ENCODE measurements at places on chromosomes 5 and 9.

GRCh38 chr5:173243831-173244305, 8.9 kb upstream of the NKX2-5 start:
- no peak for DNase-seq

GRCh38 chr5:132230871-132231270, 3.2 kb upstream of the P4HA2 start:
- DNase-seq: no peak

DNA sequence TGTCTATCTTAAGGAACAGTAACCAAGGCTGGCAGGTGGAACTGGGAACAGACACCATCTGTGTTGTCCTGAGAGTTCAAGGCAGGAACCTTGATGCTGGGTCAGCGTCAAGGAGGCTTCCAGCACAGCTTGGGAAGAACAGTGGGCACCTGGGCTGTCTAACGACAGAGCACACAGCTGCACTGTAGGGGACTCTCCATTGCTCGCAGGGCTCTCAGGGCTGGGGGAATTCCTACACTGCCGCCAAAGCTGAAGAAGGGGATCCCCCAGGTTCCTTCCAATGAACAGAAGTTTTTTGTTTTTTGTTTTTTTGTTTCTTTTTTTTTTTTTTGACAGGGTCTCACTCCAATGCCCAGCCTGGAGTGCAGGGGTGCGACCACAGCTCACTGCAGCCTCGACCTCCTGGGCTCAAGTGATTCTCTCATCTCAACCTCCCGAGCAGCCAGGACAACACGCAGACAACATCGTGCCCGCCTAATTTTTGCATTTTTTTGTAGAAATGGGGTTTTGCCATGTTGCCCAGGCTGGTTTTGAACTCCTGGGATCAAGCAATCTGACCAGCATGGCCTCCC, 81.9 kb downstream of the PTPN3 start:
- DNase-seq: no peak

DNA sequence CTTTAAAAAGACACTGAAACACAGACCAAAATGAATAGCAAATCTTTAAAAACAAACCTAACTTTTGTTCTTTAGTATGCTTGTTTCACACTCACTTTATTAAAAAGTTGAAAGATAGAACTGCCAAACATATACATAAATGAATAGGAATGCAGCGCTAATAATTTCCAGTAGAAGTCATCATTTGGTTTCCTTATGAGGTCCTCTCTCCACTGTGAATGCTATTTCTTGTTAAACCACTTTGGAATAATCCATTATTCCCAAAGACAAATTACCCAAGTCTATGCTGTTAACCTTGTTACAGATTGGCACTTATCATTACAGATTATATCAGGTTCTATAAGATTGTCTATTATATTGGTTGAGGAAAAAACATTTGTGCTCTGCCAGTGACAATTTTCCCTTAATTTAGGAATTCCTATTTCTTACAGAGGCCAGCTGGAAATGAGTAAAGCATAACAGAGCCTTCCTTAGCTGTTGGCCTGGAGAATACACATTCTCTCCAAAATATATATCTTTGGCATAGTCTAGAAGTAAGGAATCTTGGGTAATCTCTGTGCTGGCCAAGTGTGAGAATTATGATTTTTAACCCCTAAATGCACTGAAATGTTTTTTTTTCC, 29.3 kb upstream of the MINAR2 start:
- no peak for DNase-seq

DNA sequence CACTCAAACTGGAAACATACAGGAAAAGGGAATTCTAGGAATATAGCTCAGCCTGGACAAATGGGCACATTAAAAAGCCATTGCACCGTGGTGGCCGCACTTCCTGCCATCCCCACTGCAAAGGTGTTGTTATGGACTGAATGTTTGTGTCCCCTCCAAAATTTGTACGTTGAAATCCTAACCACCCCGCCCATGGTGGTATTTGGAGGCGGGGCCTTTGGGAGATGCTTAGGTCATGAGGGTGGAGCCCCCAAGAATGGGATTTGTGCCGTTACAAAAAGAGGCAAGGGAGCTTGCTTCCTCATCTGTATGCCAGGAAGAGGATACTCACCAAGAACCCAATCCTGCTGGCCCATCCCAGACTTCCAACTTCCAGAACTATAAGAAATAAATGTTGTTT, 1.1 kb upstream of the CMBL start:
- no peak for DNase-seq

GRCh38 chr9:88593537-88594185, 58.7 kb downstream of the NXNL2 start:
- no peak for DNase-seq

DNA sequence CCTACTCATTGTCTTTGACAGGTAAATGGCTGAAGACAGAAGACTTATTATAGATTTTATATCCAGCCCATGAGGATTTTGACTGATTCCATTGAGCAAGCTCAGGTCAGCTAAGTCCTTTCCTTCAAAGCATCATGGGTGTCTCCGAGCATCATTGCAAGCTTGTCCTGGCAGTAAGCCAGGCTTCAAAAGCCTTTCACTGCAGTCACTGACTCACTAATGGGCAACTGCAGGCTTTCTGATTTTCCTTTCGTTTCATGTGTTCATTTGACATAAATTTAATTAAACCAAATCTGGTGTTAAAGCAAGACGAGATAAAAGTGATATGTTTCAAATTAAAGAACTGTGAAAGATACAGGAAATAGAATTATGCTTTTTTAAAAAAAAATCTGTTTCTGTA, 426.2 kb downstream of the ANXA1 start:
- DNase-seq: no peak
